ENCODE measurements at places on chromosomes 4 and X.

DNA sequence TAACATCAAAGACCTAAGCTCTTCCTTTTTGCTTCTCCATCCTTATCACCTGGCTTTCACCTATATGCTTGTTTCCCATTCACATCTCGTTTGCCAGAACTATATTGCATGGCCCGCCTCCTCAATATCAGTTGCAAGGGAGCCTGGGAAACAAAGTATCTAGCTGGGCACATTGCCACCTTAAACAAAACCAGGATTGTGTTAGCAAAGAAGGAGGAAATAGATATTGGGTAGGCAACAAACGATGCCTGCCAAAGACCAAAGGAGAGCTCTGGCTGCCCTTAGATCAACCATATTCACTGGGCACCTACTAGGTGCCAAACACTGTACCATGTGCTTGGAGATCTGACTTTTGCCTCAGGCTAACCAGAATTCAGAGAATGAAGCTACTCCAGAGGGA, 107.5 kb downstream of the GRIA3 start:
- DNase-seq = no peak

- no peak for DNase-seq
Measured at GRCh38 chrX:42443267-42443666, 334.7 kb downstream of the PPP1R2C start.

DNA sequence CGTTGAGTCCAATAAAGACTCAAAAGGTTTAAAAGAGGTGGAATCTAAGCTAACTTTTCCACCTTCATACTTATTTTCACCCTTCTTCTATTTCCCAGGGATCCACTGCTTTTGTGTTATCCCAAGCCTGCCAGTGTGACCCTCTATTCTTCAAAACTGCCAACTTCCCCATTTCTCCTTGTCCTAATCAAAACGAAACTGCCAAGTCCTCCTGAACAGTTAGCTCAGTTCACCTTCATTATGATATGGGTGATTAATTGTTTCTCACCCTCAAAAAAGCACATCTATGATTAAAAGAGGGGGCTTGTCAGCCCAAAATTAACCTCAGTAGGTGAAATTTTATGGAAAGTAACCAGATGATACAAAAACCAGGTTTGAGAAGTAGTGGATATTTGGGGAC, 108.4 kb downstream of the GUCY2F start:
- no peak for DNase-seq

- DNase-seq = no peak
Measured at GRCh38 chr4:144787365-144788258, 141.7 kb downstream of the HHIP start.

- DNase-seq = no peak
Measured at GRCh38 chr4:16360694-16361262, 134.5 kb upstream of the TAPT1 start.

GRCh38 chr4:53055274-53055673, 193.2 kb downstream of the RASL11B start:
- DNase-seq = no peak

- no peak for DNase-seq
Measured at GRCh38 chr4:179110356-179110755, 1668.1 kb upstream of the AGA start.

- no peak for DNase-seq
Measured at GRCh38 chr4:42710329-42710728, 53.4 kb upstream of the ATP8A1 start.

DNA sequence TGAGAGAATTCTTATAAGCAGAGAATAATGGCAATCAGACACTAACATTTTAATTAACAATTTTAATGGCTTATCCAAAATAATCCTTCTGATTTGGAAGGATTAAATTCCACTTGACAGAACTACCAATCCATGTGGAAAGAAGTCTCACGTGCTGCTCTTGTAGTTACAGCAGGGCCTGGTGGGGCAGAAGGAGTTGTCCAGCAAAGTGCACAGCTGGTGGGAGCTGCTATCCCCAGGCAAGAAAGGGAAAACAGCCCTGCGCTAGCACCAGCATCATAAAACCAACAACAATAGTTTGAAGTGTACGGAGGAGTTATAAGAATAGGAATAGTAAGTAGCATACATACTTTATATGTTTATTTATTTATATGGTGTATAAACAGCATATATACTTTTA, 127.4 kb upstream of the TRIM2 start:
- DNase-seq = no peak

GRCh38 chr4:155545456-155545855, 121.2 kb upstream of the GUCY1A1 start:
- DNase-seq = no peak

GRCh38 chr4:126023896-126024295, 709.1 kb downstream of the FAT4 start:
- no peak for DNase-seq

DNA sequence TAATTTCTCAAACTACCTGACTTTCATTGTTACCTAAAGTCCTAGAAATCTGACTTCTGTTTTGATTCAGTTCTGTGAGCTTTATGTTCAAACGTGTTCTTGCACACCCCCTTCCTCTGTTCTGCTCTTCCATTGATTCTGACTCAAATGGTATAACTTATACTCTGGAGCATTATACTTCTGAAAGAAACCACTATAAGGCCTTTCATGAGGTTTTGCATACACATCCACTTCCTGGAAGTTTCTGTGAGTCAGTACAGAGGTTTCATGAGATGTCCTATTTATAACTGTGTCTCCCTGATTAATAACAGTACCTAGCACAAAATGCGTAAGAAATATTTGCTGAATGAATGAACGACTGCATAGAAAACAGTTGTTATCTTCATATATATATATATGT, 540.2 kb upstream of the CT83 start:
- no peak for DNase-seq

GRCh38 chr4:83546786-83547185, 10.9 kb downstream of the GPAT3 start:
- DNase-seq = no peak

GRCh38 chrX:15146515-15146914, 123.4 kb downstream of the ASB9 start:
- no peak for DNase-seq

GRCh38 chrX:142249721-142250120, 44.6 kb upstream of the MAGEC2 start:
- no peak for DNase-seq

- DNase-seq = no peak
Measured at GRCh38 chrX:68835468-68835867, 6.6 kb downstream of the EFNB1 start.

DNA sequence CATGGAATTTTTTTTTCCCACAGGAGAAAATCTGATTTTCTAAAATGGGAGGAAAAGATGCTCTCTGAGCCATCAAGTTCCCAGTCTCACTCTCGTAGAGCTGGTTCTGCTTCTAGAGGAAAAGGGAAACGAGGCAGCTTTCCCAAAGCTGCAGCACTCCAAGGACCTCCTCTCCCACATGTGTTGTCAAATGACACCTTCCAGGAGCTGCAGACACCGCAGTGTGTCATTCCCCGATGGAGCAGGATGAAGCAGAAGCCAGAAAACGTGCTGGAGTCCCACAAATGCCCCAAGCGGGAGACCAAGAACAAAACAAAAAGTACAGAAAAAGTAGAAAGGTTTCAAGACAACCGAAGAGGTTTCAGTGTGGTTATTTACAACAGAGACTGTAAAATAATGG, 348.1 kb downstream of the ARHGAP10 start:
- no peak for DNase-seq

Data from stimulated activated CD4-positive, alpha-beta T cell treated with anti-CD3 and anti-CD28 coated beads, Interleukin-4, amount 100 ng/mL, for 4 hours (primary cell).